ENCODE measurements at places on chromosomes 7 and 10.
A peak's percentile ranks its signal among the peaks of the same experiment; 100 is the strongest.

DNA sequence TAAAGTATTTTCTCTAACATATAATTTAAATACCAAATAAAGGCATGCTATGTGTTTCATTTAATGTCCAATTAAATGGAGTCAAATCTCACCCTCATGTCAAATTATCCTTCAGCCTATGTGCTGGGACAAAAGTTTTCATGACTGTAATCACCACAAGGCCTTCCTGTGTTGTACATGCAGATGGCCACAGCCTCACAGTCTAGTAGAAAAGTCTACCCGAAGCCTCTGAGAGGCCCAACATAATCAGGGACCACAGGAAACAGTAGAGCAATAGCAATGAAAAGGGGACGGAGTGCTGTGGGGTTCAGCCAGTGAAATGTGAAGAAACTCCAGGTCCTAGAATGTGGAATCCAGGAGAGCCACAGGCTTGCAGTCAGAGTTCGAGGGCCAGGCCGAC, 140.2 kb upstream of the KLF6 start:
- DNase-seq: no peak

- DNase-seq: peak; percentile 48
These were observed 244.1 kb downstream of the FRMD4A start for GRCh38 chr10:14086596-14086995.

- DNase-seq: peak; percentile 20
These were observed 22.3 kb downstream of the ADAMTS14 start for GRCh38 chr10:70694418-70695141.

DNA sequence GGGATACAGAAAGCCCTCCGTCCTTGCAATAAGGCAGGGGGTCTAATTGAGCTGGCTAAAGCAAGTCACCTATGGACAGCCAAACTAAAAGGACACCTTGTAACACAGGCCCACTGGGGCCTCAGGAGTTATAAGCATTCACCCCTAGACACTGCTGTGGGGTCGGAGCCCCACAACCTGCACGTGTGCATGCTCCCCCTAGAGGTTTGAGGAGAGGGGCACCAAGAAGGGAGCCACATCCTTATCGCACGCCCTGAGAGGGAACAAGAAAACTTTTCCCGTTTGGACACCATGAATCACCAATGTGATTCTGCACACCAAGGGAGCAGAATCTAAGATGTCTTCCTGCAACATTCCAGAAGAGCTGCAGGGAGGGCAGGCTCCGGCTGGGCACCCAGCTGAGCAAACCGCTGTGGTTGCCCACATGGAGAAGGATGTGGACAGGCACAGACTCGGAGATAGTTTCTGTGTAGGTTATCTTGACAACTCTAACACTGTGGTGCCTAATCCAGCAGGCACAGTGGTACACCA, 17.7 kb upstream of the TARP start:
- DNase-seq: no peak

GRCh38 chr7:150848561-150849115, 3.7 kb upstream of the AOC1 start:
- DNase-seq: no peak

DNA sequence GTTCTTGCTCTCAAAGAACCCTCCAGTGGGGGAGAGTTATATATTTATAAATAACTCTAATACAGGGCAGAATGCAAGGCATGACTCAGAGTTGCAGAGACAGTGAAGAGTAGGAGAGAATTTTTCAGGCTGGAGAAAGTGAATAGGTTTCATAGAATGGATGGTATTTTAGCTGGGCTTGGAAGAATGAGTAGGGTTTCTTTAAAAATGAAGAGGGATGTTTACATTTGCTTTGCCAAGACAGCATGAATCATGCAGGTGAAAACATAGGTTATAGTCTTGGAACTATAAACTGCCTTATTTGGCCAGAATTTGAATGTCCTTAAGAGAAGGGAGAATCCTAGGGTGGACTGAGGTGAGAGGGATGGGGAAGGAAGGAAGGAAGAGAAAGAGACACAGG, 124.8 kb downstream of the CPED1 start:
- DNase-seq: peak; percentile 7

DNA sequence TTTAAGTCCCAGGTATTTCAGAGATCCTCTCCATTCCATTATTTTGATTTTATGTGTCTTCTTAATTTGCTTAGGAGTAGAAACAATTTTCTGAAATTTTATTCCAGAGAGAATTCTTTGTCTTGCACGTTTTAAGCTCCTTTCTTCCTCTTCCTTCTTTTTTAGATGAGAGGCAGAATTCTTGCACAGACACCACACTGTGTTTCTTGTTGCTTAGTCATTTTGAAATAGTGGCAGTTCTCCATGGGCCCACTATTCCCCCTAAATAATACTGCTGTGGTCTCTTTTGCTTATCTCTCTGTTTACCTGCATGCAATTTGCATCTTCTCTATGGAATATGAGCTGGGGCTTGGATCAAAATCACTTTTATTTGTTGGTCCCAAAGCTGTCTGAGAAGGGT, 54.3 kb upstream of the WAC start:
- DNase-seq: no peak

GRCh38 chr10:15605740-15606369, 113.9 kb downstream of the ITGA8 start:
- DNase-seq: no peak

DNA sequence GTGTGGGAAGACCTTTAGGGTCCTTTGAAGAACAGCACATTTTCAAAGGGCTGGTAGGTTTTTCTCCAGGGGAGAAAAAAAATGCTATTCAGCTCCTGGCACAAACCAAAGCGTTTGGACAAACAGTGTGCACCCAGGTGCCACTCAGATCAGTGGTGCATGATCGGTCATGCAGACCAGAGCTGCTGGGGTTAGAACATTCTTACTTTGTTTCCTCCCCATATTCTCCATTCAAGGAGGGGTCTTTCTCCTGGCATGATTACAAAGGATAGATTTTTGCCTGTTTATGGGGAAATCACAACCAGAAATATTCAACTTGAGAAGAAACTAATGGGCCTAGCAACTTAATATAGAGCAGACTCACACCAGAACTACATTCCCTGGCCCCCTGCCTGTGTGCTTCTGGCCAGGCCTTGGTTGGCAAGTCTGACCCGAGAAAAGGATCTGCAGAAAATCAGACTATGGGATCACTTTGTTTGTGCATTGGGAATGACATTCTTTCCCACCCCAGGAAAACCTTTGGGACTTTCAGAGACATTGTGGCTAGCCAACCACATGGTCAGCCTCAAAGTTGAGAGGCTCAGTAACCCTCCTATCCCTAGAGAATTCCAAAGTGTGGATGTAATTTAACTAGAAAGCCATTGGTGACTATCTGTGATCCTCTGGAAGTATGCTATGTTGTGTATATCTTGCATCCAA, 82.3 kb upstream of the FGL2 start:
- no peak for DNase-seq

- peak; percentile 88 for DNase-seq
These were observed 4.4 kb downstream of the BAG3 start for GRCh38 chr10:119655566-119656001.

DNA sequence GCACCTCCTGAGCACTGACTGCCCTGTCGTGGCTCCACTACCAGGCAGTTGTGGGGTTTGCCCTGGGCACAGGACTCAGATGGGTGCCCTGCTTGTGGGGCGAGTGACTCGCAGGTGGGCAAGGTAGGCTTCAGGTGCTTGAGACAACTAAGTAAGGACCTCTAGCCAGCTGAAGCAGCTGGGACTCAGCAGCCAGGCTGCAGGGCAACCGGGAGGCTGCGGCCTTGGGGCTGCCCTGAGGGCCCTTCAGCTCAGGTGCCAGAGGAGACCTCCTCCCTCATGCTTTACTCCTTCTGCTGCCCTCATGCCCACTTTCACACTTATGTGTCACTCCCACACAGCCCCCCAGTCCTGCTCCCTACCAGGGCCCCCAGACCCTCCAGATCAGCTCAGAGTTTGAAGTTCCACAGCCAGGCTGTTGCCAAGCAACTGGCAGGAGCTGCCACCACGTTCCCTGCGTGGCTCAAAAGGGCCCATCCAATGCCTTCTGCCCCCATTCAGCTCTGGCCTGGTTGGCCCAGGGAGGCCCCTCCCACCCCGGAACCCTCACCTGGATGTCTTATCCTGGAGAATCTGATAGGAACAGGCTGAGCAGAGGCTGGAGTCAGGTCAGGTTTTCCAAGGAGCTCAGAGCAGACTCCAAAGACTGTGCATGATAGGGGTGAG, 10.0 kb downstream of the TLX1 start:
- no peak for DNase-seq

- DNase-seq: no peak
These were observed 16.7 kb upstream of the DMBT1 start for GRCh38 chr10:122543676-122544445.

GRCh38 chr7:140898786-140899536, 25.8 kb downstream of the BRAF start:
- DNase-seq: peak; percentile 5

DNA sequence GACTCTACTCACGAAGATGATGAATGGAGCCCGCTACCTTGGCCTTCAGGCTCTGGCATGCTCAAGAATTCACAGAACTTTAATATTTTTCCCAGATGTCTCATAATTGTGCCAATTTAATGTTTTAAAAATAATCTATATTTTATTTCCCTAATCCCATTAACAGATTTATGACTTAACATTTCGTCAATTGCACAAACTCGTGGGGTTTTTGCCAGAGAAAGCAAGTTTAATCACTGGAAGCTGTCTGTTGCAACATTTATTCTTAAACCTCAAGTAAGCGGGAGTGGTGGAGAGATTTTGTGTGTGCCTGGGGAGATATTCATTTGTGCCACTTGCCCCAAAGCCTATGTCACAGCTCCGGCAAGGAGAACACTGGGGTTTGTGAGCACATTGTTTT, 117.9 kb downstream of the TEX36 start:
- no peak for DNase-seq

DNA sequence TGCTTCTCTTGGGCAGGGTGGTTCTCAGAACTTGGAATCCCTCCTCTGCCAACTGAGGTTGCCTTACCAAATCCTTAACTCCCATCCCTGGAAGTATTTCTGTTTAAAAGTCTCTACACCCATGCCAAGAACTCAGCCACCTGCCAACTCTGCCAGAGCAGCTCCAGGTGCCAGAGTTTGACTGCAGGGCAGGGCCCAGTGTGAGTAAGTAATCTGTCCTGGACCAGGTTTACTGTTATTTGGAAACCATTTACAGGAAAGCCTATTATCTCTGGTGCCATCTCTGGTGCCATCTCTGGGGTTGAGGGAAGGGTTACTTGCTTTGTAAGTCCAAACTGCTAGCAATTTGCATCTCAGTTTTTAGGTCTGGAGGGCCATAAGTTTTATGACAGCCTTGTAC, 2.5 kb downstream of the TSPAN15 start:
- DNase-seq: no peak

DNA sequence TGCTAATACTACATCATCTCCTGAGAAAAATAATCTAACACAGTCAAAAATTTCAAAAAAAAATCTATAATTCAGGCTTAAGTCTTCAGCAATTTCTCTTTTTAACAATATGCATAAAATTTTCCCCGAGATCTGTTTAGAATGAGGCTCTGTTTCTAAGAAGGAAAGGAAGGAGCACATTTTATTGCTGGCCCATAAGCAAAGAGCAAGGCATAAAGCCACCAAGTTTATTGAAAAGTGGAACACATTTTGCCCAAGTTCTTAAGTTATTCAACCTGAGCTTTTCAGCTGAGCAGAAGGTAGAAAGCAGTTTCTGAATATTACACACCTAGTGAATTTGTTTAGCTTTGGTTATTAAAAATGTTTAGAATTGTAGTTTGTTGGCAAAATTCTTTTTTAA, 73.9 kb downstream of the AGMO start:
- DNase-seq: no peak

GRCh38 chr7:91717681-91718470, 162.6 kb downstream of the MTERF1 start:
- no peak for DNase-seq

DNA sequence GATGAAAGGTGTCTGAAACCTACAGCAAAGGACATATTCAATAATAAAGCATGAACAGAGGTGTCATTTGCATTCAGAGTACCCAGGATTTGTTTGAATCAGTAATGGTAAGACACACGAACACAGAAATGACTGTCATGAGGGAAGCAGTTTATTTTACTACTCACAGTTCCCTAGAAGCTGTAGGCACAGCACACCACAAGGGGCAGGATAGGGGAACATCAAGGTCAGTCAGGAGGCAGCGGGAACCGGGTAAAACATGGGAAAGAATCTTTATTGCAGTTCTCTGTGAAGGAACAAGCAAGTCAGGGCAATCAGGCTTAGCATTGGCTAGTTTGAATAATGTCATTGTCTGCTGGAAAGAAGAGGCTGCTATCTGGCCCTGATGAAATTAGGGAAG, 70.2 kb upstream of the PDSS1 start:
- peak; percentile 11 for DNase-seq

DNA sequence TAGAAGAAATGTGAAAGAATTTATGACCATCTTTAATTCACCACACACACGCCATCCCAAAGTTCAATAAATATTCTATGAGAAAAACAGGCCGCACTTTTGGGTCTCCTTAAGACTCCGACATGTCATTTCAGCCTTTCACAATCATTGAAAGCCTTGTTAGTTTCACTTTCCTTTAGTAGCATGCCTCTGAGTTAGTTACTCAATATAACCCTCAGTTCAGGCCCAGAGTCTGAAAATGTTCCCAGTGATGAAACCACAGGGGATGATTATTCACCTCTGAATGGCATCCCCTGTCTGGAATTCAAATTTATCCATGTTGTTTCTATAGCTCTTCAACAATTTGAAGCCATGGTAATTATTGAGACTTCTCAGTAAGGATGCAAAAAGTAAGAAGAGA, 278.1 kb upstream of the NRP1 start:
- DNase-seq: peak; percentile 52

- peak; percentile 97 for DNase-seq
These were observed 485.1 kb downstream of the SEMA3D start for GRCh38 chr7:84701524-84702306.

DNA sequence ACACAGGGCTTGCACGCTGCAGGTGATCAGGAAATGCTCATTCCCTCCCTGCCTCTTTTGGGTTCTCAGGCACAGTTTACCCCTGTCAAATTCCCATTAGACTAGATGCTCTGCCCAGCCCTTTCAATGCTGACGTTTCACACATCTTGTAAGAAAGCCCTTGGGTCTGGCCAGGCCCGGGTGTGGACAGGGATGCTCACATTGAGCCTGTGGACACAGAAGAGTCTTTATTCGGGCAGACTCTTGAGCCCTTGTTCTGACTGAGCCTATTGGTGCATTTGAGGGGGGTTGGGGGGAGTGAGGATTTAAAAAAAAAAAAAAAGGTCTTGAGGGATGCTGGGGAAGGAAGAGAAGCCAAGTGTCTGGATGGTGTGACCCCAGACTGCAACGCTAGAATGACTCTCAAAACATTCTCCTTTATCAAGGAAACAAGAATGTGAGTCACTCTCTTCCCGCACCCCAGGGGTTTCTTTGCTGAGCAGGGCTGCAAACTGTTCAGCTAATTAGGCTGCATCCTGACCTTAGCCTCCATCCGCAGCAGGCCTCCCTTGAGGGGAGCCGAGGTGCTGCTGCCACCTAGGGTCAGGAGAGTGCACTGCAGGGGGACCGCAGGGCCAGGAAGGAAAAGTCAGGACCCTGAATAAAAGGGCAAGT, 53.6 kb upstream of the TMEM72 start:
- DNase-seq: peak; percentile 93

Measured in EL (cell line).